ENCODE measurements at places on chromosomes 13 and 19. TPM values are rescaled to one million over a fixed set of nuclear protein-coding genes. Genes with fewer than 3 reads are reported as not detected.

Gene ZNF556
- 0.45 TPM for total RNA-seq

Gene TDRD12
- total RNA-seq = 3.7 TPM

Gene LILRB4
- total RNA-seq = 0.91 TPM

Gene GJB6
- not detected for total RNA-seq

Gene TEX29
- total RNA-seq = 0.34 TPM

Gene AMER2
- total RNA-seq = not detected

Gene ZBTB45
- total RNA-seq = 17.8 TPM

Gene PRODH2
- not detected for total RNA-seq

Gene WDR62
- 0.12 TPM for total RNA-seq

Gene ZFR2
- 3.3 TPM for total RNA-seq

Gene ZNF317
- total RNA-seq = 22.3 TPM

Gene OR7A5
- total RNA-seq = 0.27 TPM

Gene FFAR2
- not detected for total RNA-seq

Gene ZNF426
- 20.4 TPM for total RNA-seq

Gene IL4I1
- 0.33 TPM for total RNA-seq

Gene GFY
- not detected for total RNA-seq

Gene ZNF492
- total RNA-seq = 0.13 TPM

Gene IFI30
- total RNA-seq = 372 TPM

Gene PIBF1
- total RNA-seq = 14.4 TPM

Gene ZNF264
- total RNA-seq = 11.8 TPM

Gene TNFRSF19
- 6.7 TPM for total RNA-seq

Gene ZNF540
- total RNA-seq = 5.7 TPM

Gene KLK14
- not detected for total RNA-seq

Gene CLEC4G
- total RNA-seq = not detected

Gene ATP8A2
- total RNA-seq = 14.0 TPM

Gene CALR3
- not detected for total RNA-seq

Gene C5AR1
- total RNA-seq = 0.91 TPM
